ENCODE measurements at places on chromosomes 13 and 19. TPM values are rescaled to one million over a fixed set of nuclear protein-coding genes. Genes with fewer than 3 reads are reported as not detected.

Gene LGALS14
- not detected for total RNA-seq

Gene TMEM272
- total RNA-seq, result not detected

Gene C13orf46
- 5.9 TPM for total RNA-seq

Gene TNFSF11
- total RNA-seq, result not detected

Gene NLRP11
- not detected for total RNA-seq

Gene KLC3
- not detected for total RNA-seq

Measured in gastroesophageal sphincter (tissue), 4 donors.